Stimulated activated CD4-positive, alpha-beta T cell treated with anti-CD3 and anti-CD28 coated beads, Interleukin-15, amount 100 ng/mL, for 1 hour (primary cell): ENCODE measurements at places on chromosomes 12 and 14.

- DNase-seq, result no peak
These were observed 1936.8 kb upstream of the SEL1L start for GRCh38 chr14:83470466-83470865.

DNA sequence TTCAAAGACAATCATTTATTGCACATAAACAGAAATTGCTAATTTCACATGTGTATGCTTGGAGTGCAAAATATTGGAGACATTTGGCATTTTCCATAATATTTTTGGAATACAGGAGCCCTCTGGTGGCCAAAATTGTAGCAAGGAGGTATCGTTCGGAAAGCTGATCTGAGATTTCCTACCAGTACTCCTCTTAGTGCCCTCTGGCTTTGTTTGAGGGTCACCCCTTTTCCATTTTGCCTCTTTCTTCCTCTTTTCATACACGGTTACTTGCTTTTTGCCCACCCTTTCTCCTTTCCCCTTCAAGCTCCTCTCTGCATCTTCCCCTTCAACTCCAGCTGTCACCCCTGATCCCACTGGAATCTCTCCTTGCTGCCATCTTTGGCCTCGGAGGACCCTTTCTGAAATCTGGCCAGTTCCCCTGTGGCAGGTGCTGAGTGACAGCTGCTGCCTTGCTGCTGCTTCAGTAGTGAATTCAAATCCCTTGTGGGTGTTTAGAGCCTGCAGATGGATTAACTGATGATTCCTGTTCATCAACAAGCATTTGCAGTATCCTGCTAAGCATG, 164.6 kb upstream of the PARP11 start:
- DNase-seq, result no peak

- DNase-seq, result no peak
These were observed 16.0 kb upstream of the CD163L1 start for GRCh38 chr12:7459973-7460372.

GRCh38 chr12:61272441-61272840, 987.8 kb upstream of the USP15 start:
- no peak for DNase-seq

GRCh38 chr12:2678426-2678825, 116.3 kb upstream of the FKBP4 start:
- no peak for DNase-seq

- no peak for DNase-seq
These were observed 400.2 kb upstream of the OR4E1 start for GRCh38 chr14:22073801-22074200.
